ENCODE measurements at places on chromosomes 1 and 21. TPM values are rescaled to one million over a fixed set of nuclear protein-coding genes. Genes with fewer than 3 reads are reported as not detected.

The TPTE gene
- not detected for total RNA-seq

The SLAMF9 gene
- total RNA-seq = not detected

- DNase-seq = no peak
Measured at GRCh38 chr21:41953831-41954653, at the start of gene C2CD2. TSS of gene C2CD2 (minus strand) at chr21:41954018. CDS start at chr21:41953648, 370 bp downstream.

GRCh38 chr1:207239874-207240273, 81.6 kb upstream of the CD55 start:
- DNase-seq = no peak

- no peak for DNase-seq
Measured at GRCh38 chr1:243413431-243414151, 157.8 kb downstream of the SDCCAG8 start.

GRCh38 chr1:207801819-207802218, 50.0 kb downstream of the CD46 start:
- peak; percentile 68 for DNase-seq

- no peak for DNase-seq
Measured at GRCh38 chr21:35896060-35896459, 164.3 kb downstream of the SETD4 start.

The CFAP107 gene
- total RNA-seq = not detected

DNA sequence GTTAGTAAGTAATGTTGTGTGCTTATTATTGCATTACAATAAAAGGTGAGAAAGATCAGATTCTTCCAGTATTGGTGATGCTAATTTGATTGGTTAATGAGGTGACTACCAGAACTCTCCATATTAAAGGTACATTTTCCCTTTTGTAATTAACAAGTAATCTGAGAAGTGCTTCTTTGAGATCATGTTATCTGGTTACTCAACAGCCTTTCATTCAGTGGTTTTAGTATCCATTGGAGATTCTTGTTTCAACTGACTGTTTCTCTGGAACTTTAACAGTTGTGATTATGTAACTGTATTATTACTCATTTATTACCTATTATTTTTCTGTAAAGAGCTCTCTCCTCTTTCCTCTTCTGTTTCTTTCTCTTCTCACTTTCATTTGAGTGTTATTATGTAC, 86.7 kb downstream of the PEX14 start:
- no peak for DNase-seq

The AK4 gene
- total RNA-seq = 23.4 TPM

DNA sequence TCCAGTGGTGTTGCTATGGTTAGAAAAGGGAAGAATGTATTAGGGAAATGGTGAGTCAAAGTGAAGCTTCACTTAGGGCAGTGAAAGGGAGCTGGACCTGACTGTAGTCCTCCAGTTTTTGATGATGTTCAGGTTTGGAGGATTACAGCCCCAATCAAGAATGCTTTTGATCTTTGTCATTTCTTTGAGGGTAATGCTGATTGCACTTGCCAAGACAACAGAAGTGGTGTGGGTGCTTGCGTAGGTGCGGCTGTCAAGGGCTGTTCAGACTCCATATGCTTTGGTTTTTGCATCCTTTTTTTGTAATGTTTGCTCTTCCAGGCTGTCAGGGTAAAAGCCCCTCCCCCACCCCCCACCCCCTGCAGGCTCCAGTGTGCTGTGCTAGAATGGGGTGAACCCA, 38.9 kb downstream of the HHAT start:
- DNase-seq = peak; percentile 10

GRCh38 chr1:165114022-165114888, 242.3 kb downstream of the LMX1A start:
- DNase-seq = no peak

- DNase-seq = no peak
Measured at GRCh38 chr1:222095606-222096475, 354.0 kb upstream of the DUSP10 start.

- no peak for DNase-seq
Measured at GRCh38 chr1:47450606-47451005, 12.8 kb downstream of the FOXD2 start.

DNA sequence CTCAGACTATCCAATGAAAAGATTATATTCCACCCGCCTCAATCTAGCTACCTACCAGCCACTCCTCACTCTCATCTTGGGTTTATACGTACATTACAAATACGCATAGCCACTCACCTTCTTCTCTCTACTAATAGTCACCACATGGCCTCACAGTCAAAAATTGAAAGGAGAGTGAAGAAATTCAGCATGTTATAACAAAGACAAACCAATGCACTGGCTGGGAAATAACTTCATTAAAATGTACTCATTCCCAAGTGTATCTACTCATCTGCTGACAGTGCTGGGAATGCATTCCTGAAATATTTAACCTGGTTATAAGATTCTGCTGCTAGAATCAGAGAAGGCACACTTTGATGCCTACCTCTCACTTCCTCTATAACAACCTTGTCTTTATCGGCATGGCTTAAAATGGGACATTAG, 6.5 kb downstream of the ZNF644 start:
- DNase-seq = no peak

The NBL1 gene
- 561 TPM for total RNA-seq

GRCh38 chr21:44767834-44768831, 33.5 kb downstream of the UBE2G2 start:
- DNase-seq = no peak

- no peak for DNase-seq
Measured at GRCh38 chr21:31161157-31161556, 122.9 kb upstream of the KRTAP19-8 start.

DNA sequence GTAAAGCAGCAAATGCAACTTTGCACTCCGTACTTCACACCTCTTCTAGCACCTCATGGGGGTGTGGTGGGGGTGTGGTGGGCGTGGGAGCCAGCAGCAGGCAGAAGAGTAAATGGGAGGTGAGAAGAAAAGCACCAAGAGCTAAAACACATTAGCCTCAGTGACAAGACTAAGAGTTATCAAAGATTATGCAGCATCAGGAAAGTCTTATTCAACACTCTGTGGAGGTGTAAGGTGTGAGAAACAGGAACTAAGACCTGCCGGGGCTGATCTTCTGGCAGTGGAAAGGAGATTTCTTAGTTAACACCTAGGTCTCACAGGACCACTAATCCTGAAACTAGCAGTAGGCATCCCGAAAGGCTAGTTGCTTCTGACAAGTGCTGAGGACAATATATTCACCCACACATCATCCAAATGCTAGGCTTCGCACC, 9.9 kb downstream of the TGFBR3 start:
- no peak for DNase-seq

The ERRFI1 gene
- 96.6 TPM for total RNA-seq

- no peak for DNase-seq
Measured at GRCh38 chr1:19157653-19158052, 52.4 kb downstream of the UBR4 start.

The SH2D1B gene
- total RNA-seq = not detected

Measured in osteocyte (in vitro differentiated cells).